ENCODE measurements at places on chromosomes 13 and 19. TPM values are rescaled to one million over a fixed set of nuclear protein-coding genes. Genes with fewer than 3 reads are reported as not detected.

GRCh38 chr13:48660361-48661076 is 6.8 kb downstream of the CYSLTR2 start:
- no peak for ATAC-seq

The CNN1 gene
- 1.0 TPM for total RNA-seq

DNA sequence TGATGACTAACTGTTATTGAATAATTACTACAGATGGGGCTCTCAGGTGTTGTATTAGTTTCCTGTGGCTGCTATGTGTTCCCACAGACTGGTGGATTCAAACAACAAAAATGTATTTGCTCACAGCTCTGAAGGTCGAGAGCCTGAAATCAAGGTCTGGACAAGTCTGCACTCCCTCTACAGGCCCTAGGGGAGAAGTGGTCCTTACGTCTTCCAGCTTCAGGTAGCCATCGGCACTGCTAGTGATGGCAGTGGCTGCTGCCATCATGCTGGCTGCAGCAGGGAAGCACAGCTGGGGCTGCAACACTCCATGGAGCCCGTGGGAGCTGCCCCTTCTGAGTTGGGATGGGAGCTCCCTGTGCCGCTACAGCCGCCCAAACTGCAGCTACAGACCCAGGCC is 1.9 kb downstream of the TEX26 start:
- ATAC-seq, result no peak

DNA sequence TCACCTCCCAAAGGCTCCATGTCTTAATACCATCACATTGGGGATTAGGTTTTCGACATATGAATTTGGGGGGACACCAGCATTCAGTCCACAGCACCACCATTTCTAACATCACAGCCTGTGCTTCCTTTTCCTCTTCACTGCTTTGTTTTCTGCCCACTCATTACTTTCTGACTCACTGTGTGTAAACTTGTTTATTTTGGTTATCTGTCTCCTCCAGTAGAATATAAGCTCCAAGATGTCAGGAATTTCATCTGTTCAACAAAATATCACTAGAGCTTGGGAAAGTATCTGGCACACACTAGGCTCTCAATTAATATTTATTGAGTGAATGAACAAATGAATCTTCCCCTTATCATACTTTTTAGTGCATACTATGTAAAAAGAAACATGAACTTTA is 152.0 kb downstream of the NUFIP1 start:
- no peak for ATAC-seq

DNA sequence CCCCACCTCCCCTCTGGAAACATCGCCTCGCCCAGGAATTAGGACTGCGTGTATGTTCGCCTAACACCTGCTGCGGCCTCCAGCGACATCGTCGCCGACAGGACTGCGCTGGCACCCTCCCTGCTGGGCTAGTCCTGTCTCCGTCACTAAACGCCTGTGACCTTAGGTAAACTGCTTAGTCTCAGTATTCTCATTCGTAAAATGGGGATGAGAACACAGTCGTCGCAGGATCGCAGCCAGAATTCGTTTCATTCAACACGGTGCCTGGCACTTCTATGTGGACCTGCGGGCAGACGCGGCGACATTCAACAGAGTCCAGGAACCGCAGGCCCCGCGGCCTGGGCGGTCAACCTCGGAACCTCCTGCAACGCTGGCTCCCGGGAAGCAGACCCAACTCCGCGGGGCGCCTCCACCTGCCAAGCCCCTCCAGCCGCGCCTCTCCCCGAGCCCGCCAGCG is 485 bp downstream of the CRYL1 start:
- peak; percentile 5 for ATAC-seq

The HIPK4 gene
- 0.89 TPM for total RNA-seq

- ATAC-seq, result peak; percentile 10
Measured at GRCh38 chr13:28659621-28659970, 666 bp downstream of the POMP start.

All from motor neuron (in vitro differentiated cells).